Activated naive CD4-positive, alpha-beta T cell treated with anti-CD3 and anti-CD28 coated beads, Interleukin-2, amount 10 ng/mL, durations not matched to agents 7 days and 5 days (primary cell): ENCODE measurements at places on chromosomes 7 and 10.

- peak; percentile 43 for DNase-seq
Observed at GRCh38 chr7:90119178-90119971, 34.9 kb upstream of the STEAP1 start.

- DNase-seq: no peak
Observed at GRCh38 chr7:108479751-108480150, 23.5 kb upstream of the NRCAM start.

DNA sequence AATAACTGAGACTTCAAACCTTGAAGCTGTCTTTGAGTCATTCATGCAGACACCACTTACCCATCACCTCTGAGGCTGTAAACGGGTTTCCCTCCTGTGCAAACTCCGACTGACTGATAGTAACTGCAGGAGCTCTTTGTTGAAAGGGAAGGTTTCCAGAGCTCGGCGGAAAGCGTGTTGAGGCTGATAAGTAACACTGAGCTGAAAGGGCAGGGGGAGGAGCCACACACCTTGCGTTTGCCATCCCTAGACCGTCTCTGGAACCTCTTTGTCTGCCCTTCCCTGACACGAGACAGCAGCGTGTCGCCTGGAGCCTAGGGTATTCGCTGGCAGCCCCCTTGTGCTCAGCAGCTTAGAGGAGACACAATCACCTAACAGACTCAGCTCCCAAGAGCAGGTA, 134.0 kb downstream of the PAXIP1 start:
- DNase-seq: no peak

DNA sequence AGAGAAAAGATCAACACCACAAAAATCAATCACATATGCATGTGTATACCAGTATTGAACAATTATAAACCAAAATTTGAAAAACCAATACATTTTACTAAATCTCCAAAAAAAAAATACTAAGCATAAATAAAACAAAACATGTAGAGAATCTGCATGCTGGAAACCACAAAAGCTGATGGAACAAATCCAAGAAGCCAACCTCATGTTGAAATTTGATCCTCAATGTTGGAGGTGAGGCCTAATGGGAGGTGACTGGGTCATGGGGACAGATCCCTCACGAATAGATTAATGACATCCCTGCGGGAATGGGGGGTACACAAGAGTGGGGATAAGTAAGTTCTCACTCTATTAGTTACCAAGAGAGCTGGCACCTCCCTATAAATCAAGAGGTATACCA, 82.5 kb downstream of the OAT start:
- DNase-seq: no peak

- DNase-seq: no peak
Observed at GRCh38 chr7:137078781-137079180, 210.3 kb downstream of the CHRM2 start.

- DNase-seq: no peak
Observed at GRCh38 chr10:1662438-1663025, 74.8 kb downstream of the ADARB2 start.

DNA sequence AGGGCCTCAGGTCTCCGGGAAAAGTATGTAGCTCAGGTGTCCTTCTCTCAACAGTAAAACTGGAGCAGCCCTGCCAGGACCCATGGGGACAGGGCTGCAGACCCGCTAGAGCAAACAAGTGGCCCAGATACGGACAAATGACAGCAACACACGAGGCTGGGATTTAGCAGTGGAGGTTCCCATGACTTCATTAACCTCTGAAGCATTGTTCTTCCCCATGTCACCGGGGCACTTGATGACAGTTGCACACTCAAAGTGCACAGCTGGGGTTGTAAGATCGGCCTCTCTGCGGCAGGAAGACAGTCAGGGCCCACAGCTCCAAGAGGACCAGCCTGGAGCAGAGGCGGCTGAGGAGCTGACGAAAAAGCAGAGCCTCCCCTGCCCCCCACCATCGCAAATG, 12.5 kb upstream of the PODXL start:
- DNase-seq: no peak

- DNase-seq: no peak
Observed at GRCh38 chr10:114548662-114549061, 109.4 kb downstream of the ABLIM1 start.

- DNase-seq: no peak
Observed at GRCh38 chr7:90816511-90817142, 220.5 kb downstream of the CDK14 start.

DNA sequence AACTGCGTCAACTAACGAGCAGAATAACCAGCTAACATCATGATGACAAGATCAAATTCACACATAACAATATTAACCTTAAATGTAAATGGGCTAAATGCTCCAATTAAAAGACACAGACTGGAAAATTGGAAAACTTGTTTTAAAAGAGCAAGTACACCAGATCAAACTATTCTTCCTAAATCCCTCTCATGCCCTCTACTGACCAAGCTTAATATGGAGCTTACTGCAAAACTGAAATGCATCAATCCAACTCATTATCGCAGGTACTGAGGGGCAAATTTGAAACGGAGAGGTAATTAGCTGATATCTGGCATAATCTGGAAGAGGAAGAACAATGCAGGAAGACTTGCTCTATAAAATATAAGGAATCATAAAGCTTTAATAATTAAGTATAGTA, 1223.8 kb downstream of the NXPH1 start:
- no peak for DNase-seq

- peak; percentile 48 for DNase-seq
Observed at GRCh38 chr10:119651514-119652360, 557 bp downstream of the BAG3 start.

DNA sequence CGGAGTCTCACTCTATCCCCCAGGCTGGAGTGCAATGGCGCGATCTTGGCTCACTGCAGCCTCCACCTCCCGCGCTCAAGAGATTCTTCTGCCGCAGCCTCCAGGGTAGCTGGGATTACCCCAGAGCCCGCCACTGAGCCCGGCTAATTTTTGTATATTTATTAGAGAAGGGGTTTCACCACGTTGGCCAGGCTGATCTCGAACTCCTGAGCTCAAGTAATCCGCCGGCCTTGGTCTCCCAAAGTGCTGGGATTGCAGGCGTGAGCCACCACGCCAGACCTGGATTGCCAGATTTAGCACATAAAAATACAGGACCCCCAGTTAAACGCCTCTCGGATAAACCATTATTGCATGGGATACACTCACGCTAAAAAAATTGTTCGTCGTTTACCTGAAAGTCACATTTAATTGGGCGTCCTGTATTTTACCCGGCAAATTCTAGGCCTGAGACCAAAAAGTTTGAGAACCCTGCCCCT, 375 bp upstream of the GATAD1 start:
- DNase-seq: no peak

- DNase-seq: no peak
Observed at GRCh38 chr7:101590663-101591435, 38.2 kb downstream of the MYL10 start.

GRCh38 chr10:4429571-4429970, 396.4 kb upstream of the AKR1E2 start:
- no peak for DNase-seq

DNA sequence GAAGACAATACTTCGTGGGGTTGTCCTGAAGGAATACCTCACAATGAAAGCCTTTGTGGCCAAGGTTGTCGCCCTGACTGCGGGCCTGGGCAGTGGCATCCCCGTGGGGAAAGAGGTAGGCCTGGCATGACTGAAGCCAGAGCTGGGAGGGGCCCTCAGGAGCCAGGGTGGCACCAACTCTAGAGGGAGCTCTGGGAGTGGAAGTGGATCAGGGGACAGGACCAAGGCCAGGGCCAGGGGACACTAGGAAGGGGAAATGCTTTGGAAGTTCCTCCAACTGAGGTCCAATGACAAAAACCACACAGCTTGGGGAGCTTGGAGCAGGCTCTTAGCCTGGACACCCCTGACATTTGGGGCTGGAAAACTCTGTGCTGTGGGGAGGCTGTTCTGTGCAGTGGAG, 5.8 kb downstream of the CLCN1 start:
- DNase-seq: no peak

DNA sequence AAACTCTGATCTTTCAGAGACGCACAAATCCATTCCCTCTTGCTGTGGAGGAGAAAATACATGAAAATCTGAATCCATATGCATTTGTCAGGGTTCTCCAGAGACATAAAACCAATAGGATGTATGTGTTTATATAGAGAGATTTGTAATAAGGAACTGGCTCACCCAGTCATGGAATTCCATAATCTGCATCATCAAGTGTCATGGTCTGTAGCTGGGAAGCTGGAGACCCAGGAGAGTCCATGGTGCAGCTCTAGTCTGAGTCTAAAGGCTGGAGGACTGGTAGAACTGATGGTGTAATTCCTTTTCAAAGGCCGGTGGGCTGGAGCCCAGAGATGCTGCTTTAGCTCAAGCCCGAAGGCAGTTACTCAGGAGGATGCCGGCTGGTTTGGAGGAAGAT, 134.0 kb downstream of the TCF7L2 start:
- no peak for DNase-seq

GRCh38 chr10:110456523-110457091, 41.1 kb upstream of the DUSP5 start:
- DNase-seq: no peak

DNA sequence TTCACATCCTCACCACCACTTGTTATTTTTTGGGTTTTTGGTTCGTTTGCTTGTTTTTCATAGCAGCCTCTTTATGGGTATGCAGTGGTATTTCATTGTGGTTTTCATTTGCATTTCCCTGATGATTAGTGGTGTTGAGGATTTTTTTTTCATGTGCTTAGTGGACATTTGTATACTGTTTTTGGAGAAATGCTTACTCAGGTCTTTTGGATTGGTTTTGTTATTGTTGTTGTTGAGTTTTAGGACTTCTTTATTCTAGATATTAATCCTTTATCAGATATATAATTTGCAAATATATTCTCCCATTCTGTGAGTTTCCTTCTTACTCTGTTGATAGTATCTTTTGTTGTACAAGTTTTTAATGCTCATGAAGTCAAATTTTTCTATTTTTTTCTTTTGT, 42.8 kb downstream of the GAD2 start:
- no peak for DNase-seq

- no peak for DNase-seq
Observed at GRCh38 chr10:122864901-122865300, 14.5 kb downstream of the FAM24B start.

DNA sequence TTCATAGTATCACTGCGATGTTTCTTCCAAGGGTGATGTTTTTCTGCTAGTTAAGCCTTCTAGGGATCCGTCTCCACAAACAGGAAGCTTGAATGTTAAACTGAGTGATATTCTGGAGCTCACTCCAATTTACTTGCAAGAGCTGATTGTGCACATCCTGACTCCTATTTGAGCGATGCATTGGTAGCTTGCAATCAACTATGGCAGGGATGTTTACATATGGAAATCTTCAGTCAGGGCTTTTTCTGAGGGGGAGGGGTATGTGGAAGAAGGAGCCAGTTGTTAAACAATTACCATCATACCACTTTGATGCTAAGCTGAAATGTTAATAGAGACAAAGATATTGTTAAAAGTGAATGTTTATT, 43.2 kb upstream of the NXPH1 start:
- DNase-seq: no peak
